GM23248 (cell line): ENCODE measurements at places on chromosomes 7 and 10. TPM values are rescaled to one million over a fixed set of nuclear protein-coding genes. Genes with fewer than 3 reads are reported as not detected.

Gene RHOBTB1
- 14.6 and 16.2 TPM in 2 replicates for total RNA-seq

Gene SHTN1
- total RNA-seq, result 0.86 and 1.6 TPM in 2 replicates

Gene AGAP9
- total RNA-seq, result 3.0 and 3.7 TPM in 2 replicates

Gene ANKRD30A
- not detected in 2 replicates for total RNA-seq

Gene HGF
- 2.7 and 4.4 TPM in 2 replicates for total RNA-seq

Gene SPRN
- total RNA-seq, result 0.22 and 0.76 TPM in 2 replicates

Gene ARMC3
- not detected in 2 replicates for total RNA-seq

Gene SBDS
- 143 and 151 TPM in 2 replicates for total RNA-seq

Gene ACTL6B
- not detected in 2 replicates for total RNA-seq

- no peaks in the 10 kb centered on the region for H3K36me3 ChIP-seq
- no peak for DNase-seq
- H3K27ac ChIP-seq, result no peak overlapping the region
These were observed 15.8 kb upstream of the OPALIN start for GRCh38 chr10:96374639-96374984.

DNA sequence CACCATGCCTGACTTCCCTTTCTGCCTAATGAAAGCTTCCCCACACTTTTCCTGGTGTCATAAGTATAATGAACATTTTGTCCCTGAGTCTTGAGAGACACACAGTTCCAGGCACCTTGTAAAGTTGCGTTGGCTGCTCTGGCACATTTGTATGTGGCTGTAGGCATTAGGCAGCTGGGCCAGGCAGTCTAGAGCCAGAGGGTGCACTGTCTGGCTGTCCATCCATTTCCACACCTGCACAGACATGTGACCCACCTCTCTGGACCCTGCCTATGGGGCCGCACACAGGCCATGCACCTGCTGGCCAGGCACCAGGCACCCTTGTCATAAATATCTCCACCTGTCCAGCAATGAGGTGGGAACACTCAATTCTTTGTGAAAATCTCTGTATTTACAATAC is 54.7 kb upstream of the ANTXRL start:
- DNase-seq, result no peak
- H3K4me3 ChIP-seq, result no peak overlapping the region
- no peaks in the 10 kb centered on the region for H3K4me1 ChIP-seq
- no peak overlapping the region for H3K27ac ChIP-seq
- H3K27me3 ChIP-seq, result no peaks in the 10 kb centered on the region

DNA sequence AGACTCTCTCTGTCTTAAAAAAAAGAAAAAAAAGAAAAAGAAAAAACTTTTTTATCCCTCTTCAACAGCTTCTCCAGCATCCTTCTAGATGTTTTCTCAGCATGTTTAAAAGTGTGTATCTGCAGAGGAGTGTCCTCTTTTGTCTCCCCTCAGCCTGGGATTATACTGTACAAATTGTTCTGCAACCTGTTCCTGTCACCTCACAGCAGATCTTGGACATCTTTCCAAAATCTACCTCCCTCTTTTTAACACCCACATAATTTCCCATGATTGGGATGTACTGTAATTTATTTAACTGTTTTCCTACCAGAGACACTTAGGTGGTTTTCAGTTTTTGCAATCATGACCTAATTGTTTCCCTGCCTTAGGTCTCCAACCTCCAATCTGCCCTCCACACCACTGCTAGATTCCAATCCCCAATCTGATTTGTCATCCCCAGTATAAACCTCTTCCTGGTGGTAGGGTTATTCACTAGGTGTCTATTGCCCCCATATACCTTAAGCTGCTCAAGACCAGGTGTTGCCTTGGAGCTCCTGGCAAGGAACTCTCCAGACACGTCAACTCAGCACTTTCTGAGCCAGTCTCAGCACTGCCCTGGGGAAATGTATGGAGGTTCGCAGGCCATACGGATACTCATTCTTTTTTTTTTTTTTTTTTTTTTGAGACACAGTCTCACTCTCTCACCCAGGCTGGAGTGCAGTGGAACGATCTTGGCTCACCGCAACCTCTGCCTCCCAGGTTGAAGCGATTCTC is 17.6 kb upstream of the DDIT4 start:
- H3K36me3 ChIP-seq, result no peaks in the 10 kb centered on the region
- H3K4me3 ChIP-seq, result no peak overlapping the region
- H3K27ac ChIP-seq, result no peak overlapping the region
- peaks cover 28% of the 10 kb centered on the region for H3K4me1 ChIP-seq
- no peaks in the 10 kb centered on the region for H3K27me3 ChIP-seq

DNA sequence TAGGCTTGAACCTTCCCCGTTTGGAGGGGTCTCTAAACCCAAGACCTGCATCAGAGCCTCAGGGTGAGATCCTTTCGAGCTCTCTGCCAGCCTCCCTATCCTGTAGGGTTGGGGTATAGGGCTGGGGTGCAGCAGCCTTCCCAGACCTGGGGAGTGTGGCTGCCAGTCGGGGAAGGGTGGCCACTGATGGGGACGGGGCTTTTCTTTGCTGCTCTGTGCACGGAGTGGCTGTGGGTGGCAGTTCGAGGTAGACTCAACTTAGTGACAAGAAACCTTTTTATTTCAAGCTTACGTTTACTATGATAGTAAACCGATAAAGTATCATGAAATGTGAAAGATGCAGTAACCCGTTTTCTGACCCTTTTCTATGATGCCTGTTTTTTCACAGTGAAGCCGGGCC is 13.0 kb downstream of the ZNF316 start:
- no peak overlapping the region for H3K27ac ChIP-seq
- no peak for DNase-seq
- no peaks in the 10 kb centered on the region for H3K27me3 ChIP-seq
- no peak overlapping the region for H3K4me3 ChIP-seq

DNA sequence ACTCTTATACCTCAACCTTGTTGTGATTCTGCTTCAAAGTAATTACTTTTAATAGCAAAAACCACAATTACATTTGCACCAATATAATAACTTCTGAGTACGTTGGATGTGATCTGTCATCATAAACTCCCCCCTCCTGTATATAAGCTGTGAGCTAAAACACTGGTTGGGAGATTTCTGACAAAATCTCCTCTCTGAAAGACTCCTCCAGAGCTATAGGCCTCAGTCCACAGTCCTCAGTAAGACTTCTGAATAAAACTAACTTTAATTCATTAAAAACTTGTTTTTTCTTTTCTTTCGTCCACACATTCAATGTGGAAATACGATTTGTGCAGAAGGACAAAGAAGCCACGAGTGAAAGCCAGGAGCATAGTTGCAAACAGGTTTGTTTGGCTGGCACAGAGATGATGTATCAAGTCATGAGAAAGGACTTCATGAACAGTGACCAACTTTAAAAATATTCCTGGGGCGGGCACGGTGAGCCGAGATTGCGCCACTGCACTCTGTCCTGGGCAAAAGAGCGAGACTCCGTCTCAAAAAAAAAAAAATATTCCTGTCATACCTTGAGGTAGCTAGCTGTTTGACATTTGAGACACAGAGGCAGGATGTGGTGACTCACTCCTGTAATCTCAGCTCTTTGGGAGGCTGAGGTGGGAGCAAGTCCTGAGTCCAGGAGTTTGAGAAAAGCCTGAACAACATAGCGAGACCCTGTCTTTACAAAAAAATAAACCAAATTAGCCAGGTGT is 91.1 kb upstream of the ARHGAP21 start:
- no peak overlapping the region for H3K27ac ChIP-seq
- no peaks in the 10 kb centered on the region for H3K36me3 ChIP-seq
- no peaks in the 10 kb centered on the region for H3K27me3 ChIP-seq
- no peak overlapping the region for H3K4me3 ChIP-seq

DNA sequence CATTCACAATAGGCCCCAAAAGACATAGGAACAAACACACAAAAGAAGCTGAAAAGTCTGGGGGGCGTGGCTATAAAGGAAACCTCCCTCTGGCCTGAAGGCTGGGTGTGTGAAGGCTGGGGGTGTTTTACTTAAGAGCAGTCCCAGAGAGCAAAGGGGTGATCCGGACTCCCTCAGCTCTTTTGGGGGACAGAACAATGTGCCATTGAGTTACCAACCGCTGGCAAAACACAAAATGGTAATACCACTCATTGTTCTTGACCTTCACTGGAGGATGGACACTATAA is 189.0 kb downstream of the COBL start:
- no peak for DNase-seq
- H3K4me3 ChIP-seq, result no peak overlapping the region
- H3K27me3 ChIP-seq, result no peaks in the 10 kb centered on the region

GRCh38 chr10:22148961-22149360 is 68.9 kb downstream of the EBLN1 start:
- no peaks in the 10 kb centered on the region for H3K27me3 ChIP-seq
- no peak overlapping the region for H3K4me3 ChIP-seq
- no peak overlapping the region for H3K27ac ChIP-seq
- H3K36me3 ChIP-seq, result no peaks in the 10 kb centered on the region
- no peaks in the 10 kb centered on the region for H3K4me1 ChIP-seq
- DNase-seq, result peak; percentile 10

DNA sequence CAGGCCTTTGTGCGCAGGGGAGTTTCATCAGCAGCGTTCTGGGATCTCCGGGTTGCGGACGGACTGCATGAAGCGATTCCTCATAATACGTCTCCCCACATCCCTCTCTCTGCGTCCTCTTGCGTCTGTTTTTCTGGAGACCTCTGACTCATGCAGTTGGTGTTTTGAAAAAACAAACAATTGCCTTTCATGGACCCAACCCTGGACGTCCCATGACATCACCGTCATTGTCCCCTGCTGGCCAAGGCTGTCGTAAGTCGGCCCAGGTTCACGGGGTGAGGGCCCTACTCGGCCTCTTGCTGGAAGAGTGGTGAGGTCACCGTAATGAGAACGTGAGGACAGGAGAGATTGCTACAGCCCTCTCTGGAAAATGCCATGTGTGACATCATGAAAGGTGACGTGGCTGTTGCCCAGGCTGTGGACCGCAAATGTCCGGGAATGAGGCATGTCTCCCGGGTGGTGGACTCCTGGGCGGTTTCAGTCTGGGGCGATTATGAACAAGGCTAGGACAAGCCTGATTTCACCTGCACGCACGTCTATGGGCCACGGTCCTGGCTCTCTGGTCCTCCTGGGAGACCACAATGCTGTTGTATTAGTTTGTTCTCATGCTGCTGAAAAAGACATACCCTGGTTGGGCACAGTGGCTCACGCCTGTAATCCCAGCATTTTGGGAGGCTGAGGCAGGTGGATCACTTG is 9.8 kb upstream of the MAFK start:
- H3K27me3 ChIP-seq, result peaks cover 11% of the 10 kb centered on the region
- H3K27ac ChIP-seq, result no peak overlapping the region
- no peaks in the 10 kb centered on the region for H3K4me1 ChIP-seq
- H3K4me3 ChIP-seq, result no peak overlapping the region
- DNase-seq, result no peak
- H3K36me3 ChIP-seq, result no peaks in the 10 kb centered on the region

GRCh38 chr10:60352105-60352504 is 37.6 kb downstream of the ANK3 start:
- no peak overlapping the region for H3K4me3 ChIP-seq
- DNase-seq, result no peak
- H3K36me3 ChIP-seq, result no peaks in the 10 kb centered on the region
- 0 out of 2 replicates have a peak, but pooled peaks cover 3% of the 10 kb centered on the region for H3K27me3 ChIP-seq

- no peak overlapping the region for H3K4me3 ChIP-seq
- H3K36me3 ChIP-seq, result no peaks in the 10 kb centered on the region
- no peak for DNase-seq
- H3K4me1 ChIP-seq, result no peaks in the 10 kb centered on the region
- no peak overlapping the region for H3K27ac ChIP-seq
These were observed 32.5 kb downstream of the C7orf33 start for GRCh38 chr7:148622887-148623585.

DNA sequence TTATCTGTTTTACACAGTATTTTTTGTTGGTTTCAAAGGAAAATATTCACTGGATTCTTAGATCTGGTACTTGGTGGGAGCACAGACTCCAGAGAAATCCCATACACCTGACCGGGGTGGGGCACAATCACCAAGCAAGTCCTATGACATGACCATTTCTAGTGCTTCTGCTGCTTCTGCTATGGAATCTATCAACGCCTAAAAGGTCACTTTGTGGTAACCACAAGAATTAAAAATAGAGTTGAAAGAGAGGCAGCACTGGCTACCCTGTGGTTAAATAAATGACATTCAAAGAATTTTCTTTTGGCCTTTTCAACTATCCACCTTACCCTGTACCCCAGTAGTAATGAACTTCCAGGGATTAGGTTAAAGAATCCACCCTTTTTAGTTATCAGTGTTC is 329.9 kb upstream of the VWC2 start:
- H3K27me3 ChIP-seq, result no peaks in the 10 kb centered on the region
- no peaks in the 10 kb centered on the region for H3K4me1 ChIP-seq
- no peak overlapping the region for H3K27ac ChIP-seq
- H3K36me3 ChIP-seq, result no peaks in the 10 kb centered on the region
- DNase-seq, result no peak
- H3K4me3 ChIP-seq, result no peak overlapping the region

- peak overlapping the region; percentile 62; the same call in 1 of the 2 replicates for H3K4me3 ChIP-seq
- DNase-seq, result peak; percentile 74
- no peaks in the 10 kb centered on the region for H3K27me3 ChIP-seq
- no peaks in the 10 kb centered on the region for H3K36me3 ChIP-seq
- H3K27ac ChIP-seq, result peak overlapping the region; percentile 13; the same call in 1 of the 2 replicates
These were observed 393.6 kb upstream of the GALNT17 start for GRCh38 chr7:70738151-70738885.

DNA sequence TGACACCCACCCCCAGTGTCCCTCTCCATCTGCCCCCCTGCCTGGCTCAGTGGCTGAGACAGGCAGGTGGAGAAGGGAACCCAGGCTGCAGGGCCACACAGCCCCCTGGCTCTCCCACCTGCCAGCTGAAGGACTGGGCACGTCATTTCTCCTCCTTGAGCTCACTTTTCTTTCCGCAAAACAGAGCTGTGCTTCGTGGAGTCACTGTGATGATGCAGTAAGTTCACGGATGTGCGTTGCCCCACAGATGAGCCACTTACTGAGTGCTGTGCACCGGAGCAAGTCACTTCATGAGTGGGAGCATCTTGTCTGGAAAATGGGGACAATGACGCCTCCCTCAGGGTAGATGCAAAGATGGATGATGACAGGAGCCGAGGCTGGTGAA is 2.7 kb downstream of the OPN4 start:
- H3K36me3 ChIP-seq, result no peaks in the 10 kb centered on the region
- H3K27ac ChIP-seq, result no peak overlapping the region
- H3K4me3 ChIP-seq, result no peak overlapping the region
- DNase-seq, result no peak

- peaks cover 72% of the 10 kb centered on the region for H3K4me1 ChIP-seq
- peaks cover 56% of the 10 kb centered on the region for H3K36me3 ChIP-seq
- no peaks in the 10 kb centered on the region for H3K27me3 ChIP-seq
- H3K27ac ChIP-seq, result peak overlapping the region; percentile 63
- no peak overlapping the region for H3K4me3 ChIP-seq
- peak; percentile 81 for DNase-seq
These were observed 137.3 kb downstream of the SEMA3C start for GRCh38 chr7:80781561-80781979.

GRCh38 chr10:75396631-75397495 is 4.7 kb downstream of the ZNF503 start:
- 0 out of 2 replicates have a peak, but pooled peaks cover 3% of the 10 kb centered on the region for H3K4me1 ChIP-seq
- no peaks in the 10 kb centered on the region for H3K36me3 ChIP-seq

DNA sequence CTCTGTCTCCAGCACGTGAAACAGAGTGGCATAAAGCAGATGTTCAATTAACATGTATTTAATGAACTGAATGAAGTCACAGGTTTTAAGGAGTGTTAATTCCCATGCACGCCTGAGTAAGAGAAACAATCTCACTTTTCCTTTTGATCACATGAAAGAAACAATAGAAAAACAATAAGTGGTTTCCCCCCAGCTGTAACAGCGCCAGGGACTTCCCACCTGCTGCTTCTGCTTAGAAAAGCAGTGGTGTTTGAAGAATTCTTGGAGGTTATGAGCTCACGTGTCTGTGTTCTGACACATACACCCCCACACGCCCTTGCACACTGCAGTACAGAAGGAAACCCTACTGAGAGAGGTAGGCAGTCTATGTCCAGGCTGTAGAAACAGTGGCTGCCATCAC is 51.3 kb upstream of the FRMD4A start:
- H3K36me3 ChIP-seq, result no peaks in the 10 kb centered on the region
- no peak overlapping the region for H3K27ac ChIP-seq
- 0 out of 2 replicates have a peak, but pooled peaks cover 4% of the 10 kb centered on the region for H3K4me1 ChIP-seq
- H3K27me3 ChIP-seq, result peaks cover 41% of the 10 kb centered on the region
- H3K4me3 ChIP-seq, result no peak overlapping the region
